ENCODE measurements at places on chromosomes 6 and 20. TPM values are rescaled to one million over a fixed set of nuclear protein-coding genes. Genes with fewer than 3 reads are reported as not detected.

SYNDIG1 gene
- total RNA-seq: 0.17 TPM

TRIM38 gene
- total RNA-seq: 8.9 TPM

ID4 gene
- 0.85 TPM for total RNA-seq

RNF217 gene
- total RNA-seq: 17.5 TPM

LTB gene
- 30.5 TPM for total RNA-seq

MUCL3 gene
- total RNA-seq: not detected

TRIM40 gene
- total RNA-seq: not detected

EGFL8 gene
- 1.3 TPM for total RNA-seq

SLC22A1 gene
- total RNA-seq: 0.05 TPM

PM20D2 gene
- total RNA-seq: 5.1 TPM

AVP gene
- total RNA-seq: not detected

SPTLC3 gene
- total RNA-seq: 1.4 TPM

POU5F1 gene
- 0.68 TPM for total RNA-seq

DNA sequence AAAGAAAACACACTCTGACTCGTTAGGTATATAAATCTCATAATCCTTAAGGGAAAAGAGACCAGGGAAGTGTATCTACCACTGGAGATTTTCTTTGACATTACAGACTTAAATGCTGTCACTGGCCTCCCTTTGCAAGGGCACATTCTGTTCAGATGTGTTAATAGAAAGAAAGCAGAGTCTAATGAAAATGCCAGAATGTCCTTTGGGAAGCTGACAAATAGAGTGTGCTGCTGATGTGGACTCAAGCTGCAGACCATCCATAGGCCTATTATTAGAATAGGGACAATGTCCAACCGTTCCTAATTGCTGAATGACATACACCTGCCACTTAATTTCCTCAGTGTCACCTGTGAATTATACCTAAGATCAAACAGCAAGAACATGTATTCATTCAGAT, 41.2 kb downstream of the SLC35D3 start:
- no peak for DNase-seq

- DNase-seq: no peak
Measured at GRCh38 chr6:131225959-131226358, 90.7 kb downstream of the AKAP7 start.

- DNase-seq: no peak
Measured at GRCh38 chr6:150325066-150325772, 43.6 kb upstream of the IYD start.

- no peak for DNase-seq
Measured at GRCh38 chr20:1707588-1708449, 50.2 kb upstream of the SIRPG start.

- peak; percentile 53 for DNase-seq
Measured at GRCh38 chr20:12970372-12970821, 38.4 kb upstream of the SPTLC3 start.

GRCh38 chr20:63529861-63530787, 7.1 kb downstream of the PTK6 start:
- no peak for DNase-seq

DNA sequence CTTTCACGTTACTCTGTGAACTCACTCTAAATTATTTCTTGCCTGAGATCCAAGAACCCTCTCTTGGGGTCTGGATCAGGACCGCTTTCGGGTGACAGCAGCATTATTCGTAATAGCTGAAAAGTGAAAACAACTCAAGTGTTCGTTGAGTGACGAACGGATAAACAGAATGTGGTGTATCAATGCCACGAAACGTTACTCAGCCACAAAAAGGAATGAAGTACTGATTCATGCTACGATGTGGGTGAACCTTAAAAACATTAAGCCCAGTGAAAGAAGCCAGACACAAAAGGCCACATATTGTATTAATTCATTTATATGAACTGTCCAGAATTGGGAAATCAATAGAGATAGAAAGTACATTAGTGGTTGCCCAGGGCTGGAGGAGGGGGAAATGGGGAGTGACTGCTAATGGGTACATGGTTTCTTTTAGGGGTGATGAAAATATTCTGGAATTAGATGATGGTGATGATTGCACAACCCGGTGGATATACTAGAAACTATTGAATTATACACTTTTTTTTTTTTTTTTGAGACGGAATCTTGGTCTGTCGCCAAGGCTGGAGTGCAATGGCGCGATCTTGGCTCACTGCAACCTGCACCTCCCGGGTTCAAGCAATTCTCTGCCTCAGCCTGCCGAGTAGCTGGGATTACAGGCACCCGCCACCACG, 8.4 kb downstream of the PTGIS start:
- DNase-seq: no peak

DNA sequence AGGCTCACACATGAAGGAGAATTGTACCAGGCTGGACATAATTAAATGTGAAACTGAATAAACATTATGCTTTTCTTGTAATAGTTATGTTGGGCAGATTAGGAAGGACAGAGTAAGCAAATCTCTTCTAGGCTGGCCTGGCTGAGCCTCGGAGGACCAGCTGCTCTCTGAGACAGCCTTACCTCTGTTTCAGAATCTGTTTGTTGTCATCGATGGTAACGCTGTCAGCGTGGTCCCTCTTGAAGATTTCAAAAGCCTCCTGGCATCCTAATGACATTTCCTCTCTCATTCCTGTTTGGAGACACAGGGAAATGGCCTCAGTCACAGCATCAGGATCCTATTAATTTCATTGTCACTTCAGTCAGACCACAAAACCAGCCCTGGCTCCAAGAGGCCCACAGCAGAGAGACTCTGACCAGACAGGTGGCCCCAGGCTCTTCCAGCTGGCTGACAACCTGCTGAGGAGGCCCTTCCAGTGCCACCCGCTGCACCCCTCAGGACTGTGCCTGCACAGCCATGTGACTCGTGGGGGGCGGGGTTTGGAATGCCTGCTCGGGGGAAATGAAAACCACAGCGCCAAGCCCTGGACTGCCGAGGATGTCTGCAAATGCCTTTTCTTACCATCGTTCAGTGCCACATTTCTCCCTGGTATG, 108.5 kb upstream of the KCNK16 start:
- peak; percentile 23 for DNase-seq

GRCh38 chr6:786946-787763, 94.2 kb upstream of the EXOC2 start:
- DNase-seq: peak; percentile 60

DNA sequence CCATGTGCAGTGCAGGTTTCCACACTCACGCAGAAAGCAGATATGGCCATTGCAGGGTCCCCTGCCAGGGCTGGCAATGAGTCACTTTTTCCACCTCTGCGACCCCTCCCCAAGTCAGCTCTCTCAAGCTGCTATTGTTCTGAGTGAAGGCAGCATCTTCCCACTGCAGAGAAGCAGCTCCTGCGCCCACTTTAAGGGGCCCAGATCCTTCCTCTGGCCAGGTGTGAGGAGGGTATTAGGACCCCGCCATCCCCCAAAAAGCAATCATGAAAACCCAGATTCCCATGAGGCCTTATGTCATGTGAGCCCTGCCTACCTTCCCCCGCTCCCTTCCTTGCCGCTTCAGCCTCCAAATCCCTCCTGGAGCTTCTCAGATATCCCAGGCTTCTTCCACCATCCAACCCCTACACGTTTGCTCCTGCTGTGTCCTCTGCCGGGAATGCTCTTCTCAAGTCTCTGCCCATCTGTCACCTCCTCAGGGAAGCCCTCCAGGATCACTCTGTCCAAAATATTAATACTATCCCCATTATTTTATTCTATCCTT, 220.3 kb downstream of the NFATC2 start:
- no peak for DNase-seq

DNA sequence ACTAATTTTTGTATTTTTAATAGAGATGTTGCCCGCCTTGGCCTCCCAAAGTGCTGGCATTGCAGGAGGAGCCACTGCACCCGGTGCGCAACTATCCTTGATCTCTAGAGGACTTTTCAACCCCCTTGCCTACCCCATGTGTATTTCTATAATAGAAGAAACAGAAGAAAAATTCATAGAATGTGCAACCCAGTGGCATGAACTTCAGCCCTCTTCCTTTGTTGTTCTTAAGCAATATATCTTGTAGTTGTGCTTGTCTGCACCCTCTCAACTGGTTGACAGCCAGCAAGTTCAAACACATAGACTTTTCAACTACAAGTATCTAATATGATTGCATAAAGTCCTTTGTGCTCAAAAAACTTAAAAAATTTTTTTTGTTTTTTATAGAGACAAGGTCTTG, 72.3 kb upstream of the NCOA3 start:
- no peak for DNase-seq

DNA sequence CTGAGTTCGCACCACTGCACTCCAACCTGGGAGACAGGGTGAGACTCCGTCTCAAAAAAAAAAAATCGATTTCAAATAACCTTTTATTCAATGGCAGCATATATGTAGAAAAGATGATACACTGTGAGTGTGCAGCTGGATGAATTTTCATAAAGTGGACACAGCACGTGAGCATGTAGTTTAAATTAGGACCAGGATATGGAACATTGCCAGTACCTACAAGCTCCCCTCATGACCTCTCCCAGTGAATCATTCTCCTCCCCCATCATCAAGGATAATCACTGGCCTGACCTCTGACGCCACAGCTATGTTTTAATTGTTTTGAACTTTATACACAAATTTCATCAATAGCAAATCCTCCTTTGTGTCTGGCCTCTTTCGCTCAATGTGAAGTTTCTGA, 53.8 kb upstream of the HDAC2 start:
- DNase-seq: peak; percentile 82

DNA sequence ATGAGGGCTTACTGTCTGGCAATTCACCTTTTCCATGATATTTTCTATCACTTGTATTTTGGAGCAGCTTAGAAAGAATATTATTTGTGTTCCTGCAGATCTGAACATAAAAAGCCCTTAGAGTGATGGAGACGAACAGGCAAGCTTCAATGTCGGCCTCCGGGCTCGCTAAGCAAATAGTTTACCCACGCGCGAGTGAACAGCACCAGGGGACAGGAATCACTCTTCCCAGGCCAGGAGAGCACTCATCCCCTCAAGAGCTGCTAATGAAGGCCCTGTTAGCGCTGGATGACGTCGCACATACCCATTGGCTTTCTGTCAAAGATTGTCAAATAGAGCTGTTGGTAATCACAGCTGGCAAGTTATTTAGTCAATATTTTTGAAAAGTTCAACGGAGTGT, 395.7 kb downstream of the ZFAND3 start:
- no peak for DNase-seq

DNA sequence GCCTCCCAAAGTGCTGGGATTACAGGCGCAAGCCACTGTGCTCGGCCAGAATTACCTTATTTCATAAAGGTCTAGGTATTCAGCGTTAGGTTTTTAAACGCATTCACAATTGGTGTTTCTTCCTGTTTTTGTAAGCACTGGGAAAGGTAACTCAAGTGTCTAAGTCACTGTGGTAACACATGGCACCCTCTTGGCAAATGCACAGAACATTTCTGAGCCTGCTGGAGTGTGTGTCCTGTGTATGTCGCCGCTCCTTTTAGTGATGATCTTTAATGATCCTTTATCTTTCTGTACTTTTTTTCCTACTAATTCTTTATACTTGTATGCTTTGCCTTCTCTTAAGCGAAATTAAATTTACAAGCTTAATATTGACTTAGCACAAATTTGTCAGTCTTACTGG, 263.0 kb downstream of the ARID1B start:
- no peak for DNase-seq

- no peak for DNase-seq
Measured at GRCh38 chr6:125258651-125259353, 43.0 kb downstream of the HDDC2 start.

- peak; percentile 31 for DNase-seq
Measured at GRCh38 chr20:235891-236290, 8.8 kb downstream of the DEFB129 start.

GRCh38 chr20:17896193-17896723, 72.3 kb downstream of the SNX5 start:
- DNase-seq: peak; percentile 89

- DNase-seq: peak; percentile 67
Measured at GRCh38 chr6:159716247-159717096, 10.8 kb upstream of the WTAP start.

DNA sequence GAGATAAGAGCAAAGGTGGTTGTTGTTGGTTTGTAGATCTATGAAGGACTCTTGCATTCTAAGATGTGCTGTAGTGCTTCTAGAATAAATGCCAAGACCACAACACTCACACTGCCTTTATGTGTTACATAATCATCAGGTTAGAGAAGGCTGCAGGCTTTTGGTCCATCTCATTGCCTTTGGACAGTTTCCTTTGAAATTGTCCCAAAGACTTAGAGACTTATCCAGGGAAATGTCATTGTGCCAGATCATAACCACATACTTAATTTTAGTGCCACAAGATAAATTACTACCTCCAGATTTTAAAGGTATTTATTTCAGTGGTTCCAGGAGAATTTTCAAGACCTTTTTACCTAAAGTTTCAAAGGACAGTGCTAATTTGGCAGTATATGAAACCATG, 666.6 kb upstream of the CITED2 start:
- no peak for DNase-seq

- DNase-seq: no peak
Measured at GRCh38 chr6:56556751-56557540, 85.7 kb downstream of the DST start.

- no peak for DNase-seq
Measured at GRCh38 chr20:40675599-40676221, 13.3 kb downstream of the MAFB start.

Data from dermis blood vessel endothelial cell (primary cell).